Activated T-helper 1 cell treated with Interleukin-2 at 50 U/mL for 16 hours (primary cell): ENCODE measurements at places on chromosomes 2 and 18.

GRCh38 chr18:57621246-57621604 lies 411 bp downstream of the NARS1 start:
- DNase-seq: peak; percentile 3

DNA sequence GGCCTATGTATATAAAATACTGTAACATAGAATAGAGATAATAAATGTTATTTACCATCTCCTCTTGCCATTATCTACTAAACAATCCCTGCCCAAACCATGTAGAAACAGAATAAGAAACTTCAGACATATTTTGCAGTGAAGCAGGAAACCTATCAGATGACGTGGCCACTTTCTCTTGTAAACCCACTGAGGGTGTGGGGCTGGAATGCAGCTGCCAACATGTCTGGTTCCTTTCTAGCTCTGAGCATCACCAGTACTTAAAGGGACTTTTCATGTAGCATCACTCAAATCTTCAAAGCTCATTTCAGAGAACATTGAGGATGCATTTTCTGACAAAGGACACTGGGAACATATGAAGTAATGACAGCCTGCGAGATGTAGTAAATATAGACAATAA lies 251.8 kb downstream of the LPIN1 start:
- DNase-seq: no peak

GRCh38 chr2:178455947-178456346 lies 4.8 kb downstream of the PJVK start:
- no peak for DNase-seq

GRCh38 chr2:65035351-65035943 lies 20.8 kb upstream of the CEP68 start:
- no peak for DNase-seq

DNA sequence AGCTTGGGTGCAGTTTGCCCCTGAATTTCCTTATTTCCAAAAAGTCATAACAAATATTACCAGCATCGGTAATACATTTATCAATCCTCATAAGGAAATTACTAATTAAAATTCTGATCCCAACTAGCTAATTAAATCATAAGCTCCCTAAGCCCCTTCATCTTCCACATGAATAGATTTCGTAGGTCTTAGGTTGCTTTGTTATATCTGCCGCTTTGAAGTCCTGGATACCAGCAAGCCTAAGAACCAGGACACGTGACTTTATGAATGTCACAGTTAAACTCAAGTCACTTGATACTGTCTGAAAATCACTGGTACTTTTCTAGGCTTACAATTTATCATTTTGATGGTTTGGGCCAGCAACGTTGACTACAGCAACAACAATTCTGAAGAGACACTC lies 134.8 kb upstream of the CAVIN2 start:
- DNase-seq: no peak

DNA sequence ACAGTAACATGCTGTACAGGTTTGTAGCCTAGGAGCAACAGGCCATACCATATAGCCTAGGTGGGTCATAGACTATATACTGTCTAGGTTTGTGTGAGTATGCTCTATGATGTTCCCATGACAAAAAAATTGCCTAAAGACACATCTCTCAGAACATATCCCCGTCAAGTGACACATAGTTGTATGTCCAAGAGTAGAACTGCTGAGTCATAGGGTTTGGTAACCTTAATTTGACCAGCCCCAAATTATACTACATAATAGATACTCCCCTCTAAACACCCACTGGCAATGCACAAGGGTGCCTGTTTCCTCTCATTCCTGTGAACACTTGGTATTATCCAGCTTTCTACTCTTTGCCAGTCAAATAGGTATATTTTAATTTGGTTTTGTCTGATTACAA lies 161.6 kb downstream of the LCLAT1 start:
- no peak for DNase-seq

DNA sequence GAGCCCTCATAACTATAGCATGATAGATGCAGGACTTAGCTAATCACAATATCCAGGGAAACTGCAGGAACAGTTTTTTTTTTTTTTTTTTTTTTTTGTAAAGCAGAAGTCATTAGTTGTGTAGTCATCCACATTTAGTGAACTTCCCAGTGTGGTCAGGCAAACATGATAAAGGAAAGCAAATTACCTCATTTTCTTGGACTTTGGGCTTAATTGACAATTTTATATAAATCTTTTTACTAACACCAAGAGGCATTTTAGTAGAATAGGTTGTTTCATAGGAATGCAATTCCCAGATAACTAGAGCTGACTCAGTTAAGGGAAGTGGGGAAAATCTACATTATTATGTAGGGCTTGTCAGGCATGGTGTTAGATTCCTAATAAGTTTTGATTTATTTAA lies 142.7 kb upstream of the GCFC2 start:
- DNase-seq: no peak

- DNase-seq: no peak
Observed at GRCh38 chr2:20612925-20613916, 37.7 kb downstream of the HS1BP3 start.

- DNase-seq: no peak
Observed at GRCh38 chr2:182816866-182817265, 49.6 kb downstream of the FRZB start.

DNA sequence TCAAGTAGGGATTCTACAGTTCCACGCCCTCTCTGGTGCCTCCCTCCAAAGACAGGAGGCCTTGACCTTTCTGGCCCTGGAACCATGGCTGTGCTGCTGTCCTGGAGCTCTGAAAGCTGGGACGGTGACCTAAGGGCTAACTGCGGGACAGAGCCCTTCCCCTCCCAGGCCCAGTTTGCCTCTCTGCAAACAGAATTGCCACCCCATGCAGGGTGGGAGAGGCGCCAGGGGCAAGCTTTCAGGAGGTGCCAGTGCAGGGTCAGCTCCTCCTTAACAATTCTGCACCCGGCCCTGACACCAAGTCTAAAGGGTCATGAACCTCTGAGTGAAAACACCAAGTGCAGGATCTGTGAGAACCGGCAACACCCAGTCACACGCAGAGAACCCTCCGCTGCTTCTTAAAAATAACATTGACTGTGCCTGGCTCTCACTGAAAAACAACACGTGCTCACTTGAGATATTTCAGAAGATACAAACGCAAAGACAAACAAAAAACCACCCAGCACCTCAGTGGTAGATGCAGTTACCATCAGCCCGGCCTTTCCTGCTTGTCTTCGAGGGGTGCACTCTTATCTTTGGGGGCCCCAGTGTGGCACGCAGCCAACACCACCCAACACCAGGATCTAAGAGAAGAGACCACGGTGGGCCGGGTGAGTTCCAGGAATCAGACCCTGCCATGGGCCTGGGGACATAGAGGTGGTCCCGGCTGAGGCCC lies 1.1 kb upstream of the SNED1 start:
- no peak for DNase-seq

DNA sequence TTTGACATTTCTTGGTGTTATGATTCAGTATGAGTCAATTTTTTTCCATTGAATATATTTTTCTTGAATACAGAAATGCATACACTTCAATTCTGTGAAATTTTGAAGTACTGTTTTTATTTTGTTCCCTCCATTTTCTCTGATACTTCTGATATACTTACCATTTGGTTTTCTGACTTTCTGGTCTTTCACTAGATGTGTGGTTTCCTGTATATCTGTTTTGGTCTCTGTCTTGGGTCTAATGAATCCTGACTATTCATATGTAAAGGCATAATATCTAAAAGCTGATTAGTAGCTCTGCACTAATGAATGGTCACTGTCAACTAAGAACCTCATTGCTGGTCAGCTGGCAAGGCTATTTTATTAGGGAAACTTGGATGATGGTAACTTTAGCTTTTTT lies 345.6 kb downstream of the GRB14 start:
- no peak for DNase-seq

- no peak for DNase-seq
Observed at GRCh38 chr18:73681912-73682311, 465.7 kb downstream of the FBXO15 start.

DNA sequence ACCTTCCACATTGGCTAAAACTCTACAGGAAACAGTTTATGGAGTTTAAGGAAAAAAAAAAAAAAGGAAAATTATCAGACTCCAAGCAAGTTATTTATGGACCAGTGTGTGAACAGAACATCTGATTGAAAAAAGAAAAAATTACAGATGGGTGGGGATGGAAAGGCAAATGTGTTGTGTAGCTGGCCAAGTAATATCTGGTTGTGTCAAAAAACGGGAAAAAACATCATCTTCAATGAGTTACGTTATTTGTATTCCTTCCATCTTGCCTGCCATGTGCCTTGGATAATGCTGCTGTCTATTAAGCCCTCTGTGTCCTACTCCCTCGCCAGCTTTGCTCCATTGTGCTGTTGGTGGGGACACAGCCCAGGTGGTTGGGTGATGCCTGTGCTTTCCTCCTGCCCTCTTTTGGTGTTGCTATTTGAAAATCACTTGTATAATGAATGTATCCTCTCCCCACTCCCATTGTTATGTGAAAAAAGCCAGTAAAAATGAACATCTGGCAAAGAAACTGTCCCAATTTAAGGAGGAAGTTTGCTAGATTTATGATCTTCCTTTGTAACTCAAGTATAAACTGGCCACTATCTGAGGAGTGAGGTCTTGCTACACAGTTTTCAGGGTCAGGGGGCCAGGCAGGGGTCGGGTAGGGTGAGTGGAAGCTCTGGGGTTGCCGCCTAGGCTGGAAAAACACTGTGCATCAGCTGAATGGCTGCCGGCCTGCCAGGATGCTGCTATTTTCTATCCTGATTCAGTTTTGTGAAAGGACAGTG lies 155.9 kb downstream of the FMNL2 start:
- DNase-seq: no peak

- no peak for DNase-seq
Observed at GRCh38 chr2:19846030-19846429, 55.8 kb downstream of the TTC32 start.

GRCh38 chr2:218444692-218445357 lies 25.9 kb downstream of the VIL1 start:
- DNase-seq: no peak

DNA sequence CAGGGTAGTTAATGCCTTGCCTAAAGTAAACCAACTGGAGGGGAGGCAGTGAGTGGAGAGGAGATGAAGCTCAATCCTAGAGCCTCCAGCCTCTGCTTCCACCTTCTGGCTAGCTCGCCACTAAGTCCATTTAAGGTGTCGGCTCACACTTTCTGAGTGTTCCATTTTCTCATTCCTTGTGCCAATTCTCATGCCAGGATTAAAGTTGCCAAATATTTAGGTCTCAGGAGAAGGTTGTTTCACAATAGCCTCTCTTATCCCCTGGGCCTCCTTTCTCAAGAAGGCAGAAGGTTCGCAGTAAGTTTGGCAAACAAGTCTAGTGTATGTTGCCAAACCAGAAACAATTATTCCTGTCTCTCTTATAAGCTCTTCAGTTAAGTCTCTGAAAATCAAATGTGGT lies 57.2 kb downstream of the TACR1 start:
- no peak for DNase-seq

- no peak for DNase-seq
Observed at GRCh38 chr2:15746703-15747550, 155.3 kb downstream of the DDX1 start.

GRCh38 chr2:201523506-201523905 lies 72.0 kb downstream of the STRADB start:
- DNase-seq: no peak

DNA sequence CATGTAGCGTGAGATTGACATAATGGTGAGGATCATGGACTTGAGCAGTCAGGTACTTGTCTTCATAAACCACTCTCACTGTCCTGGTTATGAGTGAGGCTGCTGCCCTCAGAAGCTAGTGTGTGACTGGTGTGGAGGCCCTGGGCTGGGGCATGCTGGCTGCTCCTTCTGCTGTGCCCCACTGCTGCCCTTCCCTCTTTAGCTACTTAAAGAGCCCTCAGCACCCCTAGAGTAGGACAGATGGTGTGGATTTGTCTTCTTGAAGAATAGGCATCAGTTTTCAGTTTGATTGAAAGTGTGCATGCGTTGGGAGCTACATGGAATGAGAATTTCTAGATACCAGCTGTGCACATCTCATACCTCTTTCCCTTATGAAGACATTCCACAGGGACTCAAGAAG lies 15.4 kb downstream of the CPLX4 start:
- DNase-seq: no peak

DNA sequence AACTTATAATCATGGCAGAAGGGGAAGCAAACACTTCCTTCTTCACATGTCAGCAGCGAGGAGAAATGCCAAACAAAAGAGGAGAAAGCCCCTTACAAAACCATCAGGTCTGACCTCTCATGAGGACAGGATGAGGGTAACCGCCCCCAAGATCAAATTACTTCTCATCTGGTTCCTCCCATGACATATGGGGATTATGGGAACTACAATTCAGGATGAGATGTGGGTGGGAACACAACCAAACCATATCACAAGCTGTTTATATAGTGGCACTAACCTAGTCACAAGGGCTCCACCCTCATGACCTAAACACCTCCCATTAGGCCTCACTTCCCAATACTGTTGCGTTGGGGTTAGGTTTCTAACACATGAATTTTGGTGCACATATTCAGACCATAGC lies 110.0 kb downstream of the OSBPL6 start:
- no peak for DNase-seq

DNA sequence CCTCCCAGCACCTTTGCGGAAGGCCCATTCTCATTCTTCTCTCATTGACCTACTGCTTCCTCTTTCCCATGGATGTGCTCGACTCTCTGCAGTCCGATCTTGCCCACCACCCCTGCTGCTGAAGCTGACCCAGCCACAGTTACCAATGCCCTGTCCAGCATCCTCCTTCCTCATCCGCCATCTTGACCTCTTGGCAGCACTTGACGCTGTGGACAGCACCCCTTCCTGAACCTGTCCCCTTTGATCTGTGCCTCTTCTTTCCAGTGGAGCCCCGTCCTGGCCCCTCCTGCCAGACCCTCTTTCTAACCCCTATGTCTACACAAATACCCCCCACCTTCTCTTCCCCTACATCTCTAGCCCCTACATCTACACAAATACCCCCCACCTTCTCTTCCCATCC lies 209.1 kb downstream of the SEPTIN10 start:
- DNase-seq: no peak

DNA sequence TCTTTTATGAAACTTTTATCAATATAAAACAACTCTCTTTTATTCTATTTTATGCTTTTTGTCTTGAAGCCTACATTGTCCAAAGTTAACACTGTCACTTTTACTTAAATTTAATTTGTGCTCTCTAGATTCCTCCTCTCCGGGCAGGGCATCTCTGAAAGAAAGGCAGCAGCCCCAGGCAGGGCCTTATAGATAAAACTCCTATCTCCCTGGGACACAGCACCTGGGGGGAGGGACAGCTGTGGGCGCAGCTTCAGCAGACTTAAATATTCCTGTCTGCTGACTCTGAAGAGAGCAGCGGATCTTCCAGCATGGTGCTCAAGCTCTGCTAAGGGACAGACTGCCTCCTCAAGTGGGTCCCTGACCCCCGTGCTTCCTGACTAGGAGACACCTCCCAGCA lies 447.7 kb upstream of the FANCL start:
- no peak for DNase-seq

DNA sequence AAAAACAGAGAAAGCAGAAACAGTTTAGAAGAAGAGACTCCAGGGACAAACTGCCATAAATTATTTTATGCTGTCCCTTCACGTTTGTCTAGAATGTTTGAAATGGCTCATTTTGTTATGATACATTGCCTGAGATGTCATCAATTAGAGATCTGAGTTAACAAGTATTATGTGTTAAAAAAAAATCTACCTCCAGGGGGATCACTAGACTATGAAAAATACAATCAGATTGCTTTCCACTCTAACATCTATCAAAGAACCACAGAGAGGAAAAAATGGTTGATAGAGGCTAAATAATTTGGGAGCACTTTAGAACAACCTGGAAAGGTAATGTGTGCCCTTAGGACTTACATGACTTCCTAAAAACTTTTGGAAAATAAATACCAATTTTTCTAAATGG lies 103.8 kb upstream of the CCDC150 start:
- DNase-seq: no peak
